ENCODE measurements at places on chromosomes 4 and X.

- DNase-seq, result no peak
Measured at GRCh38 chr4:115159141-115159540, 45.7 kb upstream of the NDST4 start.

DNA sequence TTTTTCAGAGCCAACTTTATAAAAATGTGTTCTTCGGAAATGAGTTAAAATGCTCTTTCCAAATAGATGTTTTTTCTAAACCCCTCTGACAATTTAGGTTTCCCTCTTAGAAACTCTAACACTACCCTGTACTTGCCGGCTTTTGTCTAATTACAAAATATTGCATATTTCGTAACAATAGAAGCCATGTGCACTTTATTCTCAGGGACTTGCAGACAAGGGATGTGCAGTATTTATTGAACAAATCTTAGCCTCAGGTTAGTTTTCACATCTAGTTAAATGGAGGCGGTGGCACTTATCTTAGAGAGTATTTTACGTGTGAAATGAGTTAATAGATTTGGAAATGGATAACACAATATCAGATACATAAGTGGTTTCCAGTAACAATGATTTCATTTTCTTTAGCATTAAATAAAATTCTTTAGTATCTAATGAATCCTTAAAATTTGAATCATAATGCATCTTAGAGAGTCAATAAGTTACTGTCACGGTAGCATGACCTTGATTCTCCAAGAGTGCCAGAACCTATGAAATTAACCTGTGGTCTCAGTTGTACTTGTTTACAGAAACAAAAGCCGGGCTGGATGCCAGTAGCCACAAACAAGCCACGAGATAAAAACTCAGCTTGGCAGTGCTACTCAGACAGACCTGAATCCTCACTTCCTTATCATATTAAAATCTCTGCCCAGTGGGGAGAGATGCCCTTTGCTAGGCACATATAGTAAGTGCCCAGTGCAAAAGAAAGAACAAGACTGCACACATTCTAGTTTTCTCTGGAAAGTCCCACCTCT, 772 bp upstream of the PABPC4L start:
- DNase-seq, result no peak

- DNase-seq, result no peak
Measured at GRCh38 chrX:72115380-72115779, 16.3 kb downstream of the RTL5 start.

GRCh38 chrX:41716222-41716621, 7.8 kb upstream of the GPR82 start:
- DNase-seq, result no peak

- DNase-seq, result no peak
Measured at GRCh38 chr4:950136-951020, 18.1 kb downstream of the TMEM175 start.

DNA sequence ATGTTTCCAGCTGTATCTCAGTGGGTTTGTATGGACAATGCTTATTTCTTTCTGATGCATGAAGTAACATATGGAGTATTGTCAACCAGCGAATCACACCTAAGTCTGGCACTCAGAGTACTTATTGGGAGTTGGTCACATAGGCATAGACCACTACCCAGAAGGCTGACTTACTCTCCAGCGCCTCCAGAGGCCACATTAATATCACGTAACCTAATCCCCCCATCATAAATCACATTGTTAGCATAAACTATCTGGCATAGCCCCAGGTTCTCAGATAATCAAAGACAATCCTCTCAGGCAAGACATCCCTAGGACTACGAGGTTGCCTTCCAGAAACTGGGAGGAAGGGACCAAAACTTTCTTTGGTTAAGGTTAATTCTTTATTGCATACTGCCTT, 560.5 kb upstream of the PABPC4L start:
- DNase-seq, result no peak

- DNase-seq, result no peak
Measured at GRCh38 chr4:76923619-76924357, 25.8 kb upstream of the SEPTIN11 start.

- DNase-seq, result no peak
Measured at GRCh38 chr4:185730849-185731608, 81.0 kb downstream of the SORBS2 start.

- DNase-seq, result no peak
Measured at GRCh38 chrX:150696331-150696730, 3.1 kb downstream of the MTMR1 start.

GRCh38 chrX:1941321-1941720, 326.5 kb downstream of the ASMT start:
- DNase-seq, result no peak

- no peak for DNase-seq
Measured at GRCh38 chr4:1235381-1236102, 13.4 kb downstream of the CTBP1 start.

DNA sequence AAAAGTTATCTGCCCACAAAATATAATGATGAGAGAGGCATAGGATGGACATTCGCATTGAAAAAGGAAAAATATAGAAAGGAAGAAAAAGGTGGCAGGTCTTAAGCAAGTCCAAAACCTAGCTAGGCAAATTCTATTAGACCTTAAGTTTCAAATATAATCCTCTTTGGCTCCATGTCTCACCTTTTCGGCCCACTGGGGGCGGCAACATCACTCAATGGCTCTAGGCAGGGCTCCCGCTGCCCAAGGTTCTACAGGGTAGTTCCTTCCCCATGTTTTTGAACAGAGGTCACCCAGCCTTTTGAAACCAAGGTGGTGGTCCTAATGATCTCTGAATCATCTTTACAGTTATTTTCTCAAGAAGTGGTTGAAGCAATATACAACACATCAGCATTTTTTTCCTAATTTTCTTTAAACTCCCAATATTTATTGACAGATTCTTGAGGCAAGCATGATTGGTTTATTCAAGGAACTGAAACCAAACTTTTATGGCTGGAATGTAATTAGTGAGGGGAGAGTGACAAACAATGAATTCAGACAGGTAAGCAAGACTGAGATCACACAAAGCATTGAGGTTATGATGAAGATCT, 309.4 kb downstream of the ANTXR2 start:
- no peak for DNase-seq

DNA sequence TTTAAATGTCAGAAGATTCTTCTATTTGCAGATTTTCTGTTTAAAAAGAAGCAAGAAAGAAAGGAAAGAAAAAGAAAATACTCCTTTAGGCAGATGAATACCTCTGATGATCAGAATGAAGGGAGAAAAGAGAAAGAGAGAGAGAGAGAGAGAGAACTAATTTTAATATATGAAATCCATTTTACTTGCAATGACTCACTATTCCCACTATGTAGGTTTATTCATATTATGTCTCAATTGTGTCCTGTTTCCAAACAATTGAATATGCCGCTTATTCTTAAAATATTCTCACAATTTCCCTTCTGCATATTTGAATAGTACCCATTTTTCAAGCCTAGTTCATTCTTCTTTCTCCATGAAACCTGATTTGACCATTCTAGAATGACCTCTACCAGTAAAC, 11.7 kb downstream of the MEPE start:
- no peak for DNase-seq

DNA sequence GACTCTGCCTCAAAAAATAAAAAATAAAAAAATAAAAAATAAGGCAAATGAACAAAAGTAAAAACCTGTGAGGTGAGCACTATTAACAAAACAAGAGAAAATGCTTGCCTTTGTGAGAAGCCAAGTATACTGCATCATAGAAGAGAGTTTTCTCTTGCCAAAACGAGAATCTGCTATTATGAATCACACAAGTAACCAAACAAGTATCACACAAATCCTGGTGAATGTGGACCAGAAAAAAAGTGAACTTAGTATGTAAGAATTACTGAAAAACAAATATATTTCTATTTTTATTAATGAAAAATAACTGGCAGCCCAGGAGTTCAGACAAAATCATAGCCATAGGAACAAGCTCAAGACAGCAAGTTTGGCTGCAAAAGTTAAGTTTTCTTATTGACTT, 193.5 kb downstream of the PDGFC start:
- peak; percentile 44 for DNase-seq

DNA sequence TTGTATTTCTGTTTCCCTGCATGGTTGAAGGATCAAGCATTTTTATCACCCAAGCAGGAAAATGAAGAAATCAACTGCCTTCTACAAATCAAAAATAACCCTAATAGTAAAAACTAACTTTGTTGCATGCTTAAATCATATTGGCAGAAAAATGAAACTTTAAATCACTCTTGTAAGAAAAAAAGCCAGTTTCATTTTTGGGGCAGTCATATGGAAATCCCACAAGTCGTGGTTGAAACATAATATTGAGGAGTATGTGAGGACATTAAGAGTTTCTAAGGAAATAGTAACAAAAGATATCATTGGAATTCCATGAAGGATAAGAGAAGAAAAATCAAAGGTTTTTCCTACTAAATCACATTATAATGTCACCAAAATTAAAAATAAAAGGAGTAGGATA, 8.4 kb downstream of the TEC start:
- peak; percentile 45 for DNase-seq

DNA sequence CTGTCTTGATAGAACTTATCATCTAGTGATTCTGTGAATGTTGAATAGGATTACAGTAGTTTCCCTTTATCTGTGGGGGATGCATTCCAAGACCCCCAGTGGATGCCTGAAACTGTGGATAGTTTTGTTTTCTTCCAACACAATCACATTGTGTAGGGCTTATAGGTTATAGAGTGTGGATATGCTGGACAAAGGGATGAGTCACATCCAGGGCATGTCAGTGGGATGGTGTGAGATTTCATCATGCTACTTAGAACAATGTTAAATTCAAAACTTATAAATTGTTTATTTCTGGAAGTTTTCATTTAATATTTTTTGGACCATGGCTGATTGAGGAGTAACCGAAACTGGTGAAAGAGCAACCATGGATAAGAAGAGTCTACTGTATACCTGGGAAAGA, 432.3 kb upstream of the ATOH1 start:
- DNase-seq, result peak; percentile 1

DNA sequence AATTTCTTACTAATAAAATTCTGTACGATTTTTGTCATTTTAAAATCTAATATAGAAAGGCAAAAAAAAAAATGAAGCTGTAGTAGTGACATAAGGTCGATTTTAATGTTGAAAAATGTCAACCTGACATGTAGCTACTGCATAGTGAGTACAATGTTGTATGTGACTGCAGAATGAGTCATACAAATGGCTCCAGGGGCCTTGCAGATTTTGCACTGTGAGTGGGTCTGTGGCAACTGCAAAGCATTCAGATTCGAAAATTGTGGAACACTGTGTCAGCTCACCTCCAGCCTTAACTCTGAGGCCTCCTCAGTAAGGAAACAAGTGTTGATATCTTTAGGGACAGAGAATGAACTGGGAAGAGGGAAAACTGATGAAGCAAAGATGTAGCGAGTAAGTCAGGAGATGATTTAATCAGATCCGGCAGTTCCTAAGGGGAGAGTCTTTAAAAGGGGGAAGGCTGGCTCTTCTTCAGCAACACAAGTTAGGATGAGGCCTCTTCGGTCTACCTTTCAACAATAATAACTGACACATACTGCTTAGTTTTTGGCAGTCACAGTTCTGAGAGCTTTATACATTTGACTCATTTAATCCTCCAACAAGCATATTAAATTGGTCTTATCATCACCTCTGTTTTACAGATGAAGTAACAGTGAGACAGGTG, 24.9 kb downstream of the TKTL2 start:
- no peak for DNase-seq

DNA sequence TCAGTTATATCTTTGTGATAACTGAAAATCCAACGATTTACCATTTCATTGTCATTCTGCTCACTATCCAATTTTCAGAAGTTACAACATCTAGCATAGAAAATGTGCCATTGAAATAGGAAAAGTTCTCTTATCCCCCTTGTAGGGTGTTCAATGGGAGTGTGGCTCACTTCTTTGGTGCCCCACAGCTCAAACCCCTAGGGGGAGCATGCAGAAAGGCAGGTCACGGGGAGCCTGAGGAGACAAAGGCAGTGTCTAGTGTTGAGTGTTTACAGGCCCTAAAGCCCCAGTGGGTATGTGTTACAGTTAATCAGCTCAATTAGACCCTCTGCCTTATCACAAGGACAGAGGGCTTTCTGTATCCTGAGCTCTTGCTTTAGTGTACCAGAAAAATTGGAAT, 243.4 kb upstream of the GRID2 start:
- DNase-seq, result no peak

DNA sequence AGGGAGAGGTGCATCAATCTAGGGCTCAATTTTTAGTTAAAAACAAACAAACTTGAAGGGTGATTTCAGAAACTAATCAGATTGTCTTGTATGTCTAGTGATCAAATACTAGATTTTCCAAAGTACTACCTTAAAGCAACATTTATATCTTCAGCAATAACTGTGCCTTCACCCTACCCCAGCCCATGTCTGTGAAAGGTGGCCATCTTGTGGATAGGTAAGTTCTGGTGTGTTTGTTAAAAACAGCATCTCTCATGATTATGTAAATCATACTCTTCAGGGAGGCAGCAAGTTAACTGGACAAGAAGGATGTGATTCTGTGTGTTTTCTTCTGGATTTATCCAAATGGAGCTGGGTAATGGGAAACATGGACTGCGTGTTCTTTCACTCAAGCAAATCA, 81.4 kb upstream of the ACSL1 start:
- DNase-seq, result no peak

GRCh38 chrX:39470588-39471407, 627.0 kb downstream of the BCOR start:
- peak; percentile 21 for DNase-seq

DNA sequence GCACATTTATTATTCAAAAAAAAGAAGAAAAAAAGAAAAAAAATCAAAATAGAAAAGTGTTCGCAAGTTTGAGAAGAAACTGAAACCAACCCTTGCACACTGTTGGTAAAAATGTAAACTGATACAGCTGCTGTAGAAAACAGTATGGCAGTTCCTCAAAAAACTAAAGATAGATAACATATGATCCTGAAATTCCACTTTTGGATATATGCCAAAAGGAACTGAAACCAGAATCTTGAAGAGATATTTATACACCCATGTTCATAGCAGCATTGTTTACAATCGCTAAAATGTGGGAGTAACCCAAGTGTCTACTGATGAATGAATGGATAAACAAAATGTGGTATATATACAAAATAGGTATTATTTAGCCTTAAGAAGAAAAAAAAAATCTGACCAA, 155.4 kb downstream of the TBCK start:
- no peak for DNase-seq

DNA sequence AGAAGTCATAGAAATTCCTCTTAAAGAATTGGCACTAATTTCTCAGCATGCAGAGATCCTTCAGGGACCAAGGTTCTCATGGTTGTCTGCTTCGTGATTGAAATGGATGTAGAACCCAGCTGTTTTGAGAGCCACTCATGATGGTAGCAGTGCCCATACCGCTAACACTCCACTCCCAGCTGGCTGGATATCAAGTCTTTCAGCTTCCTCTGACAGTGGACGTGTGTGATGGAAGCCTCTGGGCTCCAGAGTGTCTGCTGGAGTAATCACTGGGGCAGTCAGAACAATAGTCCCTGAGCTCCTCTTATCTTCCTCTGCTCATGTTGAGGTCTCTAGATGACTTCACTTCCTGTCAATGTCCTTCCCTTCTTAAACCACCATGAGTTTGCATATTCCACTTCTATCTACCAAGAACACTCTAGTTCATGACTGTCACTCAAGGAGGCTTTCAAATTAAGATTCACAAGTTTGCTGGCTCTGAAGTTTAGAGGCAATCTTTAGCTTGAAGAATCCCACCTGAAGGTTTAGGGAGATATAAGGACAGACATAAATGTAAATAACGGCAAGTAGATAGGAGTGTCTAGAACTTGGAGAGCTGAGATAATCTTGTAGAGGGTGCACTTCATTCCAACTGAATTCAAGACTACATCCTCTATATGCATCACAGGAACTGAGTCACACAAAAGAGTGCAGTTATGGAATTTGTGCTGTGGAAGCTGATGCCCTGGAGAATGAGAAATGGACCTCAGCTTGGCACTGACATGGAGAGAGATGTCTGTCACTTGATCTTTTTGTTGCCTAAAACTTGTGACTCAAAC, 64.5 kb upstream of the WDR1 start:
- DNase-seq, result no peak

All from stromal cell of bone marrow (primary cell).